ENCODE measurements at places on chromosomes 7 and 10. TPM values are rescaled to one million over a fixed set of nuclear protein-coding genes. Genes with fewer than 3 reads are reported as not detected.
A peak's percentile ranks its signal among the peaks of the same experiment; 100 is the strongest.

The ZNF853 gene
- 6.5 TPM for total RNA-seq

The NRG3 gene
- 0.62 TPM for total RNA-seq

The AGAP9 gene
- total RNA-seq, result 5.3 TPM

DNA sequence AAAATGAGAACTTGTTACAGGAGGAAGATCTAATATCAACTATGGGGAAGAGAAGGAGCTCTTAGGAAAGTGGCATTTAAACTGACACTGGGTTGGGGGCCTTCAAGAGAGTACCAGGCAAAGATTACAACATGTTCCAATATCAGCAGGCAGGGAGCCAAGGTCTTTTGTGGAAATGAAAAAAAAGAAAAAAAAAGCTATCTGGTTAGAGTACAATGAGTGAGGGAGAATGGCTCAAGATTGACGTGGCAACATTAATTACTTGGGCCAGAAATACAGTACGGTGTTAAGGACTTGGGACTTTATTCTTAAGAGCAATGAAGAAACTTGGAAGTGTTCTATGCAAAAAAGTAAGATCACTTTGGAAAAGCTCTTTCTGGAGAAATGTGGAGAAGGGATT, 132.3 kb upstream of the CDK1 start:
- no peak for DNase-seq

- DNase-seq, result no peak
Measured at GRCh38 chr7:87456247-87456646, 19.2 kb downstream of the ABCB4 start.

GRCh38 chr7:139783647-139784385, 6.0 kb upstream of the HIPK2 start:
- peak; percentile 58 for DNase-seq

DNA sequence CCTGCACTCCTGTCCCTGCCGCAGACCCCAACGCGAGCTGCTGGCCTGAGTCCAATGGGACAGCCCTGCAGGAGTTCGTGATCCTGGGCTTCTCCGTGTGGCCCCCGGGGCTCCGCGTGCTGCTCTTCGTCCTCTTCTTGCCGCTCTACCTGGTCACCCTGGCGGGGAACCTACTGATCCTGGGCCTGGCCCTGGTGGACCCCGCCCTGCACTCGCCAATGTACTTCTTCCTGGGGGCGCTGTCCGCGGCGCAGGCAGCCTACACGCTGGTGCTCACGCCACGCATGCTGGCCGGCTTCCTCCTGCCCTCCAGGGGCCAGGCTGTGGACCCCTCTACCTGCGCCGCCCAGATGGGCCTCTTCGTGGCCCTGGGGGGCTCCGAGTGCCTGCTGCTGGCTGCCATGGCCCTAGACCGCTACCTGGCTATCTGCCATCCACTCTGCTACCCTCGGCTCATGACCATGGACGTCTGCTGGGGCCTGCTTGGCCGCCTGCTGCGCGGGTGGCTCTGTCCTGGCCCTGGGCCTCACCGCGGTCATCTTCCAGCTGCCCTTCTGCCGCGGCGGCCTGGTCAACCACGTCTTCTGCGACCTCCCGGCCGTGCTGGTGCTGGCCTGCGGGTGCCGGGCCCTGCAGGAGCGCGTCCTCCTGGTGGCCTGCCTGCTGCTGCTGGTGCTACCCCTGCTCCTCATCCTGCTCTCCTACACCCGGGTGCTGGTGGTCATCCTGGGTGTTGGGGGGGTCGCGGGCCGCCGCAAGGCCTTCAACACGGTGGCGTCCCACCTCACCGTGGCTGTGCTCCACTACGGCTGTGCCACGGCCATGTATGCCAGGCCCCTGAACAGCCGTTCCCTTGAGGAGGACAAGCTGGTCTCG, 71.7 kb downstream of the RBAK start:
- peak; percentile 61 for DNase-seq
